ENCODE measurements at places on chromosomes 1 and 21.

DNA sequence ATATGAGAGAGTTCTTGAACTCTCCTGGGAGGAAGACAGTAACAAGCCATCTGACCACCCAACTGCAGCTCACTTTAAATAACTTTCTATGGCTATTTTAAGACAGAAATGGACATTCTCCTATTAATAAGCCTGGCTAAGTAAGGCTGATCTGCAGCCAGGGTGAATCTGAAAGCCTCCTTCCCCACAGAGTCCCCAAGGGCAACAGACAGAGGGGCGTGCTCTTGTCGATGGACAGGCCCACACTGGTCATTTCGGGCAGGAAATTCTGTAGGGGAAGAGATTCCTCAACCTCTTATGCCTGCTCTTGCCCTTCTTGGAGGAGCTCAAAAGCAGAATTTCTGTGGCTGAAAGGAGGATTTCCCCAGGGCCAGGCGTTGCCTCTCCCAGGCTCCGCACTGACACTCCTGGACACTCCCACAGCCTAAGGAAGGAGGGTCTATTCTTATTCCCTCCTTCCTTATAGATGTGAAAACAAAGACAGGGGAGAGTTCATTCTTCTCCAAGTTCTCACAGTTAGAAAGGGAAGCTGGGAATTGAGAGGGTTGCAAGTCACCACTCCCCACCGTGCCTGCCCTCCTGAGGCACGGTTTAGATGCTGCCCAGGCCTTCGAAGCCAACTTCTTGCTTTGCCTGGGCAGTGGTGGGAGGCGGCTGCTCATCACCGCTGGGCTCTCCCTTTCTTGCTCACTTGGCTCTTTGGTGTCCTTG lies 17.9 kb upstream of the KANK4 start:
- peak; percentile 41 for DNase-seq

- no peak for DNase-seq
Measured at GRCh38 chr1:113940365-113941244, 11.5 kb downstream of the HIPK1 start.

DNA sequence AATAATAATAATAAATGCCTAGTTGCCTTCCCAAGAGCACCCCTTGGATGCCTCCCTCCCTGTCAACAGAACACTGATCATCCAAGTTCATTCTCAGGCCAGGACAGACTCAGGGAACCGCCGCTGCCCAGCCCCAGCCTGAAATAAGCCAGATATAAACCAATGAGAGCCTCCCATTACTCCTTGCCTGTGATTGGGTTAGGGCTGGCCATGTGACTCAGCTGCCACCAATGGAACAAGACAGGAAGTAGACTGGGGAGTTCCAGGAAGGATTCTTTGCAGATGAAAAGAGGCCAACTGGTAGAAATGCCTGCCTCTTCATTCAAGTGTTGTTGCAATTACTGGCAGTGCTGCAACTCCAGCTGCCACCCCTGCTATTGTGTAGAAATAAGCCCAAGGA lies 146.4 kb upstream of the TIAM1 start:
- no peak for DNase-seq

DNA sequence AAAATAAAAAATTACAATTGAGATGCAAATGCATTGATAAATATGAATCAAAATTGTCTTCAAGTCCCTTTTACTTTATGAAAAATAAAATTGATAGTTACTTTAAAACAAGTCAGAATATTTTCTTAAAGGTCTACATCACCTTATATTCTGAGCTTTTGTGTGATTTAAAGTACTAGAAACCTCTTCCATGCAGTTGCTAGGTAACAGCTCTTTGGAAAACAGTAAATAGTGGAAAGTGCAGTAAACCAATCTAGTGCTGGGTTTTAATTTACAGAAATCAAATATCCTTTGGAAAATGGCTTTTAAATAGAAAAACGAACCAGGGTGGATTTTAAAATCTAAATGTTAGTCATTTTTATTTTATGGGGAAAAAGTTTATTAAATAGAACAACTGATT lies 227.9 kb downstream of the KCNT2 start:
- DNase-seq = peak; percentile 17

DNA sequence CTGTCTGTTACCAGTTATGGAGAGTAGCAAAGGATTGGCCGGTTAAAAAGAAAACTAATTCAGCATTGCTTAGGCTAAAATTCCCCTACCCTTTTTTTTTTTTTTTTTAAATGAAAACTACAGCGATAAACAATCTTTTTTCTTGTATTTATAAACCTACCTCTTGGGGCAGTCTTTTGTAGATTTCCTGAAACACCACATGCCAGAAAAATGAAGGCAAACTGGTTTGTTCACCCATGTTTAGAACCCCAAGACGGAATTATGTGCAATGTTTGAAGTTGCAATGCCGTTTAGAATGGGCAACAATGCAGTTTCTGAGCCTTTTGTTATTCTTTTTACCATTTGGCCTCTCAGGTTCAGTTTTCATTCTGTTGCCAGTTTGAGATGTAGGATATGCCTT lies 59.1 kb downstream of the PRDM2 start:
- DNase-seq = no peak

Measured in eye (tissue), 1 donor.